CD4-positive, alpha-beta T cell treated with Interleukin-12 subunit alpha and Interleukin-12 subunit beta, for 1 hour (primary cell): ENCODE measurements at places on chromosomes 2 and 18.

DNA sequence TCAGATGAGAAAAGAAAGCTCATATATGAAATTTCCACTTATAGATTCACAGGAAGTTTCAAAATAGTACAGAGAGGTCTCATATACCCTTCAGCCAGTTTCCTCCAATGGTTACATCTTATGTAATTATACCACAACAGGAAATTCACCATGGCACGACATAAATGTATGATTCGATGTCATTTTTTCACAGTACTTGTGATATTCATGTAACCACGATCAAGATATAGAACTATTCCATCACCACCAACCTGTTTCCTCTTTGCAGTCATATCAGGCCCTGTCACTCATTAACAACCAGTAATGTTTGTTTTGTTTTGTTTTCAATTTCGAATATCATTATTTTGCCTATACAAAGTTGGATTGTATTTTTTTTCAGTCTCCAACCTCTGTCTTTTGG is 314.3 kb upstream of the POU3F3 start:
- no peak for DNase-seq

DNA sequence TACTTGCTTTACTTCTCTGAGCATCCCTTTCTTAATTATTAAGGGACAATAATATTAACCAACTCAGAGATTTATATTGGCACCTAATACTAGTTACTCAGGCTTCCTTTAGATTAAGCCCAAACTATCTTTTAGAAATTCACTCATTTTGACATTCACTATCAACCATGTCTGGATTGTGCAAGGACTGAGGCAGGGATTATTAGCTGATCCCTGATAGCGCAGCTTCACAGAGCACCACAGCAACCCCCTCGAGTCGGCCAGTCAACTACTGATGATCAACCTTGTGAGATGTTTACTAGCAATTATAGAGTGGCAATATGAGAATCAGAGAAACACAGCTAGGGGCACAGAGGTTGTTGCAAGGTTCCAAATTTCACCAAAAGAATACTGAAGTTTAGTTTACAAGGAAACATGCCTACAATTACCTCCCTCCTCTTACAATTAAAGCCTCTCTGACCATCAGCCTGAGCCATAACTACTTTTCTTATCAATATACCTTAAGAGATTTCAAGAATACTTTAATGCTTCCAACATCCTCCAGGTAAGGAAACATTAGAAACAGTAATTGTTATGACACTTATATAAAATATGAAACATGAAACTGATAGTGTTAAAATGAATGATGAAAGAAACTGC is 191.6 kb downstream of the TCF4 start:
- no peak for DNase-seq

DNA sequence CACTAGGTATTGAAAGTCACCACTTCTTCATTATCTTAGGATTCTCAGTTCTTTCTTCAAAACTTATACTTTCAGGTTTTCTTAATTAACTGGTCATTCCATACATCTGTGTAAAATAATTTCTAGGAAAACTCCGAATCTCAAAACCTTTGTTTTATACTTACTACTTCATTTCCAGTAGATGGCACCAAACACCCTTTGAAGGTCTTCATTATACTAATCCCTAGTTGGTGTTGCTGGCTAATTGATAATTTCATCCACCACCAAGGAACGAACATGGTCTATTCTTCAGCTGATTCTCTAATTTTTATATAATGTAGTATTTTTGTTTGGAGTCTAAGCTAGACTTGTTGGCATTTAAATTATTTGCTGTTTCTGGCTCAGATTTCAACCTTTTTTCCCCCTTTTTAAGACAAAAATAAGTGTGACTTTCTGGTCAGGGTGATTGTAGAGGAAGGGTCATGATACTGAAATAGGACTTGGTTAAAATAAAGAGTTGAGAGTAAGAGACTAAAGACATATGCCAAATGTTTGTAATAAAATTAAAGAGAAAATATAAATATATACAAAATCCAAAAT is 2.8 kb upstream of the MXD1 start:
- DNase-seq, result peak; percentile 74

GRCh38 chr2:98308532-98308931 is 37.7 kb upstream of the CNGA3 start:
- DNase-seq, result no peak

GRCh38 chr2:12169721-12170120 is 423.3 kb downstream of the LPIN1 start:
- peak; percentile 55 for DNase-seq

- DNase-seq, result no peak
Observed at GRCh38 chr2:46985512-46985911, 69.9 kb upstream of the MCFD2 start.

- DNase-seq, result no peak
Observed at GRCh38 chr2:32168513-32168912, 2.8 kb downstream of the SLC30A6 start.

DNA sequence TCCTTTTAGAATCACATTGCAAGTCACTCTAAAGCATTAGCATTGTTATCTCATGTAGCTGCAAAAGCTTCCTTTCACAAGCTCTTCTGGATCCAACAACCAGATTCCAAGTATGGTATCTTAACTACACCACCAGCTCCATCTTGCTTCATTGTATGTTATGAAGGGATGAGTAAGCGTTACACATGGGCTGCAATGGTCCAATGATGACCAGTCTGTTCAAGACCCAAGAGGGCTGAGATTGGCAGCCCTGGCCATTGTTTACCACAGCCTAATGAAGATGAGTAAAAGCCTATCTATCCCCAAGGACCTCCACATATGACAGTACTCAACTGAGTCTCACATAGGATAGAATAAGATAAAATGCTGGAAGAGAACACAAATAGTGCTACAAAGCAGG is 6.3 kb downstream of the CFLAR start:
- DNase-seq, result no peak

GRCh38 chr2:151828890-151829324 is 686 bp upstream of the ARL5A start:
- DNase-seq, result no peak

DNA sequence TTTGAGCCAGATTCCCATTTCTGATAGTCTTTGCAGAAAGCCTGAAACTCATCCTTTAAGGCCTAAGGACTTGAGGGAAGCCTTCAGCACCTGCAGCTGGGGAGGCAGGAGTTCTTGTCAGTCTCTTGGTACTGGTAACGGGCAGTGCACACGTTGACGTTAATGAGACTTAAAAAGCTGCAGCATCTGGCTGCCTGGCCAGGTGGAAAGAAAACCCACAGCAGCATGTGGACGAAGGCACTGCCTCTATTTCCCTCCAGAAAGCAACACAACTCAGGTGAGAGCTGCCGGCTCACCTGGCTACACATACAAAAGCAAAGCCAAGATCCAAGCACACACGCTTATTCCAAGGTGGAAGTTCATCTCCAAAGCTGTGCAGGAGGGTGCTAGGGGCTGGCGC is 178.8 kb downstream of the ANAPC1 start:
- DNase-seq, result no peak

GRCh38 chr18:75218065-75218923 is 7.7 kb downstream of the TSHZ1 start:
- DNase-seq, result no peak

GRCh38 chr2:199469514-199470360 is 12.0 kb upstream of the SATB2 start:
- DNase-seq, result no peak

DNA sequence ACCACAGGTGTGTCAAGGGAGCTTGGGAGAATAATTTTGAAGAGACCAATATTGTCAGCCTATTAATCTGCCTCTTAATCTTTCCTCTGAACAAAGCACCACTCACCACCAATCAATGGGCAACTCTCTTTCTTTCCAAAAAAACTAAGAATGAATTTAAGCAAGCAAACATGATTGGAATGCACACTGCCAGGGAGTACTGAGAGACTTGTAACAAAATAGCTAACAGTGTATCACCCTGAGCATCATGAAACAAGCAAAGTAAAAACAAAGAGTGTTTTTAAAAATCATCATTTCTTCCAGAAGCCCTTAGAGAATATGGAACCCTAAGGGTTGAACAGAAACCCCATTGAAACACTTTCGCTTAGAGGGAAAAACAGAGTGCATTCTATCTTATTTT is 299.7 kb downstream of the DSEL start:
- DNase-seq, result no peak

GRCh38 chr2:22153931-22154613 is 1030.3 kb downstream of the TDRD15 start:
- DNase-seq, result no peak

DNA sequence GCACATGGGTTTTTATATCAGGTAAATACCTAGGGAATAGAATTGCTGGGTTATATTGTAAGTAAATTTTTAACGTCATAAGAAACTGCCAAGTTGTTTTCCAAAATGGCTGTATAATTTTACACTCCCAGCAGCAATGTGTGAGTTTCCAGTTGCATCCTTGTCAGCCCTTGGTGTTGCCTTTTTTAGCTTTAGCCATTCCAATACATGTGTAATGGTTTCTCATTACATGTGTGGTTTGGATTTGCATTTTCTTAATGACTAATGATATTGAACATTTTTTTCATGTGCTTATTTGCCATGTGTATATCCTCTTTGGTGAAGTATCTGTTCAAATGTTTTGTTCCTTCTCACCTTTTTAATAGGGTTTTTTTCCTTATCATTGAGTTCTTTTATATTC is 70.8 kb downstream of the ABI2 start:
- no peak for DNase-seq

DNA sequence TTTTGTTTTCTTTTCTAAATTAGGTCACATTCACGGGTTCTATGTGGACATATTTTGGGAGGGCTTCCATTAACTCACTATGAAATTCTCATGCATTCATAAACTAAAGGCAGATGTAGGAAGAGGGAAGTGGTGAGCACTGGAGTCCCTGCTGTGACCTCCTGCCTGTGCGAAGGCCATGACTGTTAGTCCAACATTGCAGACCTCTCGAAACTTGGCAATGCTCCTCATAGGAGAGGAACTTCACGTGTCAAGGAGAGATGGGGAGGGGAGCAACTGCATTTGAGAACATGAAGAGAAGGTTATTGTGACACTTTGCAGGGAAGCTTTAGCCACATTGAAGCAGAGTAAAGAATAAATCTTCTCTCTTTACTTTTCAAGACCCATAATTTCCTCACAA is 126.4 kb upstream of the HNMT start:
- no peak for DNase-seq

DNA sequence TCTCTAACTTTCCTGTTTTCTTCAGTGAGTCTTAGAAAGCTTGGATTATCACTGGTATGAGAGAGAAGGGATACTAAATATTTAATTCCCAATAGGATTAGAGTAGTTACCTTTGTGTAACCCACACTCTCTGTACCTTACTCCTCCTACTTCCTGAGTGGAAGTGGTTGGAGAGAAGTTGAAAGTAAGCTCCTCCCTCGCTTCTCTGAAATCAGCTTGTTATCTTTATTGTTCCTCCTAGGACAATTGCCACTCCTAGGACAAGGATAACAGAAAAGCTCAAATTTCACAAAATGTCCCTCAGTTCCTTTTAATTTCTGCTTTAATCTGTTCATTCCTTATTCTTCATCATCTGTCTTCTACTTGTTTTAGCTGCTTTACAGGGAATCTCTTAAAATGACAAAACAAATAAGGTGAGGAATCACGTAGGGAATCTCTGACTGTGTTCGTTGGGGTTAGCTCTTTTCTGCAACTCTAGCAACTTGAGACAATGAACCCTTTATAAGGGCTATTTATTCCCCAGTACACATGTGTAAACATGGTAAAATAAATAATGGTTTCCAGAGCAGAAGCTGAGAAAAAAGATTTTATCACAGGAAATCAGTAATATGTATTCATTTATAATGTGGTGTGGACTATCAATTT is 8.6 kb downstream of the ITPRID2 start:
- DNase-seq, result no peak

GRCh38 chr18:61591253-61591652 is 258.0 kb downstream of the CDH20 start:
- no peak for DNase-seq

- DNase-seq, result no peak
Observed at GRCh38 chr18:59861009-59861408, 38.8 kb upstream of the PMAIP1 start.

DNA sequence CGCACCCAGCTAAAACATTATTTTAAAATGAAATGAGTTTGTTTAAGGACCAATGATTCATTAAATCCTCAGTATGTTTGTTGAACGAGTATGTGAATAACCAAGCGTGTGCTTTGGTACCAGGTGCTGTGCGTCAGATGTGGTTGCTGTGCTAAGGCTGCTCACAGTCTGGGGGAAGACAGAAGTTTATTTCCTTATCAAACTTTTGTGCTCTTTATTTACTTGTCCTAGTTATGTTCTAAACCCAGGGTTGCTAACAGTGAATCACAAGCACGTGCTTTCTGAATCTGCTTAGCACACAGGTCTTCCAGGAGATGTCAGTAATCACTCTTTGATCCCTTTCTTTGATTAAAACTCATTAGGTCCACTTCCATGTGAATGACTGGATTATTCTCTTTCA is 37.0 kb downstream of the RAPGEF4 start:
- DNase-seq, result no peak

DNA sequence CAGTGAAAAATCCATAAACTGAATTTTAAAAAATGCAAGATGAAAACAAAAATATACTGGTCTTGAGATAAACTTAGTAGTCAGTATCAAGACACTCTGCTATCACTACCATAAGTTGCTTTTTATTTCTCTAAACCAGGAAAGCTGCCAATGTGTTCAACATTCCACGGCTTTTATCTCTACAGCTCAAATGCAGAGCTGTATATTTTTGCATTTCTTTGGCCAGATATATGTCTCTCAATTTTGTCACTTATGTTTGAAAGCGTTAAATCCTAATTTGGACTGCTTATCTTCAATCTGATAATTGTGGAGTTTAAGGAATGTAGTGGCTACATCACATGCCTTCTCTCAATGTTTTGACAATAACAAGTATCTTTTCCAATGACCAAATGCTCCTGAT is 609.5 kb downstream of the EPHA4 start:
- DNase-seq, result no peak

GRCh38 chr2:97546711-97547110 is 43.0 kb downstream of the ANKRD36B start:
- DNase-seq, result no peak

DNA sequence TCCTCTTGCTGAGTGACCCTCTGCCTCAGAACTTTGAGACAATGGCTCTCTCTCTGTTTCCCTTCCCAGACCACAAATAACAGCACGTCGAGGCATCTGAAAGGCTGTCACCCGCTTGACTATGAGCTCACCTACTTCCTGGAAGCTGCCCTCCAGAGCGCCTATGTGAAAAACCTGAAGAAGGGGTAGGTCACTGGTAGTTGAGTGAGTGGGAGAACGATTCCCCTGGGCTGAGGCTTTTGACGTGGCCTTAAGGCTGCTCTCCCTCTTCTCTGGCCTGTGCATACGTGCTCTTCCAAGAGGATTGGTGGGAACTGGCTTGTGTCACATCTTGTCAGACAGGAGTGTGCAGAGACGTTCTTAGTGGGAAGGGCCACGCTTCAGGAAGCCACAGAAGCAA is 63.1 kb upstream of the MCFD2 start:
- DNase-seq, result no peak

GRCh38 chr2:109454765-109455394 is 158.9 kb downstream of the SEPTIN10 start:
- DNase-seq, result no peak
